ENCODE measurements at places on chromosomes 6 and 20. TPM values are rescaled to one million over a fixed set of nuclear protein-coding genes. Genes with fewer than 3 reads are reported as not detected.

The HTR1E gene
- total RNA-seq, result not detected

The KIF16B gene
- total RNA-seq, result 68.7 TPM

The RNF182 gene
- total RNA-seq, result not detected

The OPRM1 gene
- total RNA-seq, result not detected

The APOBEC2 gene
- total RNA-seq, result not detected

The FOXF2 gene
- 8.4 TPM for total RNA-seq

The PLN gene
- 24.1 TPM for total RNA-seq

The HLA-DRB1 gene
- total RNA-seq, result 39.3 TPM

The CRIP3 gene
- total RNA-seq, result 1.8 TPM

The GPR6 gene
- not detected for total RNA-seq

DNA sequence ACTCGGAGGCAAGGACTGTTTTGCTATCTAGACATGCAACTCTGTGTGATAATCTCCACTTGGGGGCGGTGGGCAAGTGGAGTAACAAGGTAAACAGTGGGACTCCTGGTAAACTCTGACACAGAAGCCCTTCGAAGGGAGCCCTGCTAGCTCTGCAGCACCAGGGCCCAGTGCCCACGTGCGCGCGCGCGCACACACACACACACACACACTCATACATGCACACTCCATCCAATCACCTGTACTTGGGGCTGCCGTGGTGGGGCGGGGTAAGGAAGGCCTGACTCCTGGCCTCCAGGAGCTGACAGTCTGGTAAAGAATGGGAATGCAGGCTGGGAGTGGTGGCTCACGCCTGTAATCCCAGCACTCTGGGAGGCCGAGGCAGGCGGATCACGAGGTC lies 36.4 kb downstream of the TAF4 start:
- DNase-seq, result no peak

GRCh38 chr20:14879839-14880238 lies 542.4 kb upstream of the FLRT3 start:
- DNase-seq, result no peak

GRCh38 chr6:63806573-63806913 lies 170.9 kb downstream of the PHF3 start:
- DNase-seq, result no peak

DNA sequence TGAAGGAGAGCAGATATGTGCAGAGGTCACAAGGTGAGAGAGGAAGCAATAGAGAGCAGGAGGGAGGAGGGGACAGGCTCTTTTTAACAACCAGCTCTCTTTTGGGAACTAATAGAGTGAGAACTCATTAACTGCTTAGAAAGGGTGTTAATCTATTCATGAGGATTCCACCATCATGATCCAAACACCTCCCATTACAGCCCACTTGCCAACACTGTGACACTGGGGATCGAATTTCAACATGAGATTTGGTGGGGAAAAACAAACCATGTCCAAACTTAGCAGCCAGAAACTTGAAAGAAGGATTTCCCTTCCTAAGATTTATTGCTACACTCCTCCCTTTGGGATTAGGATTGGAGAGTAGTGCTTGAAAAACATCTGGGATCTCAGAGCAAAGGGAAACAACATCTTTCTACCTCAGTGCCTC lies 135.5 kb upstream of the PLCB4 start:
- DNase-seq, result no peak

DNA sequence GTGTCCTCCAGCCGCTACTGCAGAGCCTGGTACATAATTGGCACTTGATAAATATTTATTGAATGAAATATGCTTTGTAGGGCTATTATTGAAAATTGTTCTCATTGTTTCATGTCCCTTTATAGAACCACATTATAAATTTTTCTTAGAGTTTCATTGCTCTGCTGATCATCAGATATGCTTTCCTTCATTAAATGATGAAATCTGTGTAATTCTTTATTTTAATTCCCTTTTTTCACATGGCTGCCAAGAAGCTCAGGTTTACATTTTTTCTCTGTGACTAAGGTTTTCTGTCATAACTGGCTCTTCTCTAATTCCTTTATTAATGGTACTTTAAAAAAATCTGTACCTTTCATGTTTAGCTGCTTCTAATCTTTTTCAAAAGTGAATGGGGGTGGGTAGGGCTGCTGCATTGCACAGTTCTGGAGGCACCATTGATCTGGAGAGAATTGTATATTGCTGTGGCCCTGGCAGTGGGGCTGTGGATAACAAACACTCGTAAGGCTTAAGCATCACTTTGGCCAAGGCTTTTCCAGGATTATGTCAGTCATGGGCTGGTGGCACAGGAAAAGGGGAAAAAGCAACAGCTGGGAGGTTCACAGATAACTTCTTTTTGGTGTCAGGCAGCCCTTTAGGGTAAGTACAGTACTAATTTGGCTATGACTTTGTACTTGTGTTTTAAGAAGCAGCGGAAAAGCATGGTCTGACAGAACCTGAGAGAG lies 43.8 kb downstream of the ARFGEF2 start:
- no peak for DNase-seq

DNA sequence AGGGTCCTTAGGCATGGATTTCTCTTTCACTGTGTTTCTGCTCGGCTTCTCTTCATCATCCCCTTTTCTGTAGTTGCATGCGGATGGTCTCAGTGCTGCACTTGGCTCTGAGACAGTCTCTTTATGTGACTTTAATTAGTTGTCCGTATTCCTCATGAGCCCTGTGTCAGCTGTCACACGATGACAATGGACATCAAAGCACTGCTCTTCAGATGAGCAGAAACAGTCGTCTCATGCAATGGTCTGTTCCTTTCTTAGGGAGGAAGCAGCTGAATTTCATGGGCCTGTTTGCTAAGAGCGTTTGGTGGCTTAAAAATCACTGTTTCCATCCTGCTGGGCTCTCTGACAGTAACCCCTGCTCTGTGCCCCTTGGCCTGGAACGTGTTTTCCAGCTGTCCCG lies 64.9 kb downstream of the SYTL3 start:
- DNase-seq, result no peak

GRCh38 chr6:156689656-156690055 lies 87.5 kb upstream of the ARID1B start:
- no peak for DNase-seq

GRCh38 chr6:128413291-128413690 lies 107.1 kb downstream of the PTPRK start:
- no peak for DNase-seq

DNA sequence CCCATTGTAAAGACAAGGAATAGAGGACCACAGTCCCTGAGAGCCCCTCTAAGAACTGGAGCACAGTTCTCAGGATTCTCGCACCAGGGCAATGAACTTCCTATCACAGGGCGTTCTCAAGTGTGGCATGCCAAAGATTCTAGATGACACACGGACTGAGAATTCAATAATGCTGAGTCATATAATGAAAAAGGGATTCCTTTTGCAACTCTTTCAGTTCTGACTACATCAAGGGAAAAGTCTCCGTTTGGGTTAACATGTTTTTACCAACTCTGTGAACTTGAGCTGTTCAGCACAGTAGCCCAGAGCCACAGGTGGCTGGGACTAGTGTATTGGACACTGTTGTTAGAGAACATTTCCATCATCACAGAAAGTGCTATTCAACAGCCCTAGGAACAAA lies 3.4 kb downstream of the MED20 start:
- DNase-seq, result no peak

DNA sequence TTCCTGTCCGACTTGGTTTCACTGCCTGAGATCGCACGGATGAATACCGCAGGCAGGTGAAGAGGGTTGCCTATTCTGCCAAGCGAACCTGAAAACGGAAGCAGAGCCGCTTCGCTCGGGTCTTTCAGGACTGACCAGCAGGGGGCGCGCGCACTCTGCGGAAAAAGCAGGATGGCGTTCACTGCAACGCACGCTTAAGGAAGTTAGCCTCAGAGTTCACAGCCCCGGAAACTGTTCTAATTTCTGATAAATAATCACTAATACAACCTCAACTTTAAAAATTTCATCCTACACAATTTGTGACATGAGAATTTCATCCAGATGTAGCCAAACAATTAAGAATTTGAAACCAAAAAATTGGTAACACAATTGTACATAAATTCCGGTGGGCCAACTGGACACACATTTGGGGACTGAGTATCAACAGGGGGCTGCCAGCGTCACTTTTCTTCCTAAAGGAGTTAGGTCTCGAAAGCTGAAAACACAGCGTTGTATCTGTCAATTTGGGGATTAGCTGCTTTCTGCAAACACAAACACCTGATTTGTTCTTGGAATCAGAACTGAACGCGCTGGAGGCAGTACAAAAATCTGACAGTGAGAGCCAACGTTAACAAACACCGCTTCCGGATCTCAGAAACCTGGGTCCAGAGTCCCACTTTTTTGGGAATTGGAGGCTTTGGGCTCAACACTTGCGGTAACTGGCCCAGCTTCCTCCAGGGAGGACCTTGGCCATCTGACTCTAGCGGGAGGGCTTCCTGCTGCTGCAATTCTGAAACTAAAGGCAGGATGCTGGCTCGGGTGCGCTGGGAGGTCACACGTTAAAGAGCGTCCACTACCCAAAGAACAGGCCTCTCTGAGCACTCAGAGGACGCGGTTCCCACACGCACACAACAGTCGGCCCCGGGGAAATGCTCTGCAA lies 8.8 kb downstream of the PXDC1 start:
- peak; percentile 93 for DNase-seq

GRCh38 chr6:1820165-1820564 lies 210.4 kb downstream of the FOXC1 start:
- DNase-seq, result no peak

GRCh38 chr6:146871611-146872425 lies 273.0 kb downstream of the ADGB start:
- no peak for DNase-seq

DNA sequence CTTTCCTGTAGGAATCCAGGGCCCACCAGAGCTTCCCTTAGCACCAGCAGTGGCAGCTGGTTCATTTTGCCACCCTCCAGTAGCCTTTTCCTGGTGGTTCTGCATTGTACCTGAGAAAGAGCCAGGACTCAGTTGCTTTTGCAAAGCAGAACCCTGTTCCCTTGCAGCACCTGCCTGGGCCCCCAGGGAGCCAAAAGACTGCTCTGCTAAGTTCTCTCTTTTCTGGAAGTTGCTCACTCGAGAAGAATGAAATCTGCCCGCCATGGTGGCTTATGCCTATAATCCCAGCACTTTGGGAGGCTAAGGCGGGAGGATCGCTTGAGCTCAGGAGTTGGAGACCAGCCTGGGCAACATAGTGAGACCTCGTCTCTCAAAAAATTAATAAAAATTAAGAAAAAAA lies 24.0 kb downstream of the GHRH start:
- no peak for DNase-seq

Measured in colonic mucosa (tissue), 4 donors.